Activated B cell treated with CpG ODN at 0.5 μM for 24 hours (primary cell): ENCODE measurements at places on chromosomes 4 and X. TPM values are rescaled to one million over a fixed set of nuclear protein-coding genes. Genes with fewer than 3 reads are reported as not detected.

The SMIM31 gene
- not detected in 2 replicates for total RNA-seq

The ASB9 gene
- not detected in 2 replicates for total RNA-seq

The TBC1D8B gene
- 6.5 and 8.4 TPM in 2 replicates for total RNA-seq

The KDR gene
- not detected in 2 replicates for total RNA-seq

The INTU gene
- total RNA-seq = 0.02 TPM in 1 of 2 replicates, not detected in the other

The TCEAL9 gene
- total RNA-seq = 0.35 and 0.88 TPM in 2 replicates

The SEPTIN6 gene
- 330 and 338 TPM in 2 replicates for total RNA-seq

The ZNF827 gene
- total RNA-seq = 23.9 and 27.2 TPM in 2 replicates

The LRP2BP gene
- total RNA-seq = 0.54 and 0.75 TPM in 2 replicates

The PITX2 gene
- not detected in 2 replicates for total RNA-seq

The SCOC gene
- total RNA-seq = 18.0 and 19.9 TPM in 2 replicates

The PABPC1L2A gene
- total RNA-seq = not detected in 2 replicates

The FAM236D gene
- not detected in 2 replicates for total RNA-seq

The AR gene
- not detected in 2 replicates for total RNA-seq

The CCKAR gene
- not detected in 2 replicates for total RNA-seq

The STARD8 gene
- total RNA-seq = 0.05 and 0.11 TPM in 2 replicates

The MAP7D2 gene
- 0.16 and 0.32 TPM in 2 replicates for total RNA-seq

The TMSB15C gene
- total RNA-seq = 2.0 and 2.3 TPM in 2 replicates

The CXCL11 gene
- total RNA-seq = not detected in 2 replicates

The NXT2 gene
- total RNA-seq = 9.7 and 12.8 TPM in 2 replicates

The DUX4 gene
- total RNA-seq = not detected in 2 replicates

The MBTPS2 gene
- total RNA-seq = 7.9 and 9.0 TPM in 2 replicates

The SEC24B gene
- total RNA-seq = 32.0 and 36.1 TPM in 2 replicates

The GAGE1 gene
- total RNA-seq = not detected in 2 replicates

The SH3RF1 gene
- total RNA-seq = 6.9 and 7.1 TPM in 2 replicates

The NSUN7 gene
- total RNA-seq = 1.4 and 1.6 TPM in 2 replicates

The TIGD2 gene
- 7.0 and 8.2 TPM in 2 replicates for total RNA-seq

The CPXCR1 gene
- not detected in 2 replicates for total RNA-seq

The ALPK1 gene
- total RNA-seq = 23.1 and 26.7 TPM in 2 replicates
